ENCODE measurements at places on chromosomes 16 and 17.

GRCh38 chr17:32276171-32276601 lies 10.6 kb downstream of the RHBDL3 start:
- DNase-seq = no peak

DNA sequence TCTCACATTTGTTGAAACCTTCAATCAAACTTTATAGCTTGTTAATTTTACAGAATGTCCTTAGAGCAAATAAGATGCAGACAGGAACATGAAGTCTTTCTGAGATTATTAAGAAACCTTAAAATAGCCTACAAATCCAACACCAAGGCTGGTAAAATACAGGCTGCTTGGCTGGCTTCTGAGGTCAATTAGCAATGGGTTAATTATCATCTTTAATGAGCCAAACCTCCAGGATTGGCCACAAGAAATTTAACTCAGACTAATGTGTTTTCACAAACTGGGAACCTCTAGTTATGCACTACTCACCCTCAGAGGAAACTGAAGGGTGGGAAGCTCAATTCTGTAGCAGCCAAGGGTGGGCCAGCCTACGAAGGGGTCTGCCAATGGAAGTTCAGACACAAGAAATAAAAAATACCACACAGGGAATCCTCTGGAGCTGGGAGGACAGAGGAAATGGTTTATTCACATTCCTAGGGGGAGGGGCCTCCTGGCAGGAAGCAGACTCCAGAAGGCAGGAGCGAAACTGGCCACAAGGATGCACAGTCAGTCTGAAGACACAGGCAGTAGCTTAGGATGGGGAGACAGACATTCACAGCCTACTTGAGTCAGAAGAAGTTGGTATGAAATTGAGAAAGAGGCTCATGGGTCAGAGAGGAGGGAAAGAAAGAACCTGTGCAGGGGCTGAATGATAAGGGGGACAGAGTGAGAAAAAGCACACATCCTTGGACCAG lies 36.1 kb downstream of the HIC1 start:
- DNase-seq = peak; percentile 93

DNA sequence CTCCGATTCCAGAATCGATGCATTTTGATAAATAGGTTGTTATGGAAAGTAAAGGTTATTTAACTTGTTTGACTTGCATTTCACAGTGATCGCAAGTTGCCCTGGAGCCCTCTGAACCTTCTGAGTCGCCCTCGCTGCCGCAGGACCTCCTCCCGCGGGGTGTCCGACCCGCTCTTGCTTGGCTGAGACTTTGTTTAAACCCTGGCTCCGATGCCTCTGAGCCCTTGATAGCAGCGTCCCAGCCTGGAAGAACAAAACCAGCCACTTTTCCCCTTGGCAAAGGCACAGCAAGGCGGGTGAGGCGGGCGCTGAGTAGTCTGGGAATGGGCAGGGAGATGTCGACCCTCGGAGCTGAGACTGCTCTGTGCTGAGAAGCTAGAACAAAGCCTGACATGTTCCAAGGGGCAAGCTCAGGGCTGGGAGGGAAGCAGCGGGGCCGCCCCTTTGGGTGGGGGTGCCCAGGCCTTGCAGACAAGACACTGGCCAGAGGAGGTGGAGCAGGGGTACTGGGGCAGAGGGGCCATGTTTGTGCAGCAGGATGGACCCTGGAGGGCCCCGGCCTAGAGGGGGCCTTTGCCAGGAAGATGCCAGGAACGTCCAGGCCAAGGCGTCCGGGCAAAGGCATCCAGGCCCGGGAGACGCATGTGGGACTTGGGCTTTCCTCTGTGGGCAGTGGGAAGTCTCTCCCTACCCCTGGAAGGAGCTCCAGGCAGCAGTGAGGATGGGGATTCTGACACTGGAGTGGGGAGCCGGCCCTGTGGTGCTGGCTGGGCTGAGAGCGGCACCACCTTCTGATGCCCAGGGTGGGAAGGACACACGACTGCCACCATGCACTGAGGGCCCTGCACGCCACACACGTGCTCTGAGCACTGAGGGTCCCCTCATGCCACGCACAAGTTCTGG lies 30.3 kb upstream of the CDH15 start:
- no peak for DNase-seq

- no peak for DNase-seq
Observed at GRCh38 chr16:75494184-75494583, 1.1 kb downstream of the CHST6 start.

- no peak for DNase-seq
Observed at GRCh38 chr17:74971069-74971841, 1.3 kb downstream of the HID1 start.

- no peak for DNase-seq
Observed at GRCh38 chr17:64102627-64103390, 27.1 kb downstream of the ERN1 start.

- peak; percentile 82 for DNase-seq
Observed at GRCh38 chr16:67897231-67897630, 4.2 kb downstream of the PSKH1 start.

DNA sequence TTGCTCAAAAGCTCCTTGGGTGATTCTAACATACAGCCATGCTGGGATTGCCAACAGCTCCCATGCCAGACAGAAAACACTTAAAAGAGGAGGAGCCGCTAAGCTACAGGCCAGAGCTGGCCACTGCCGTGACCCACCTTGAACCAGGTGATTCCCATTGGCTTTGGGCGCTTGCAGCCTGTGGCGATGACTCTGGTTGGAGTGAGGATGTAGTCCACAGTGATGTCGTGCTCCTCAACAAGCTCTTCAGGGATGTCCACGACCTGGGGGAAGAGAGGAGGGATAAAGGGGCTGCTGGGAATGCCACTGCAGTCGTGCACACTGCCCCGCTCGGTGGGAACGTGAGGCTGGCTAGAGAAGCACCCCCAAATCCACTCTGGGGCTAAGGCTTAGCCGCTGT lies 13.5 kb downstream of the MTHFSD start:
- no peak for DNase-seq

DNA sequence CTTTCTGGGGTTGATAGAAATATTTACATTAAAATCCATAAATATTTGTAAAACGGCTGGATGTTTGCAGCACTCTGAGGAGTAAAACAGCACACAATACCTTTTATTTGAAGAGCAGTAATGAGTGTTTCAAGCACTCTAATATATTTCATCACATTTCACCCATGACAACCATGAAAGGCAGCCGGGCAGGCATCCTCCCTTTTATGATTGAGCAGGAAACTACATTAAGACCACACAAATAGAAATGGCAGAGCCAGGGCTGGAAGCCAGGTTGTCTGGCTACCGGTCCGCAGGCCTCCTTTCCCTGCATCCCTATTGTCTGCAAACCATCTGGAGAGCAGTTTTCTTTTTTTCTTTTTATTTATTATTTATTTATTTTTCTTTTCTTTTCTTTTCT lies 23.1 kb upstream of the GPRC5C start:
- no peak for DNase-seq

- no peak for DNase-seq
Observed at GRCh38 chr16:82384949-82385348, 214.9 kb upstream of the MPHOSPH6 start.

DNA sequence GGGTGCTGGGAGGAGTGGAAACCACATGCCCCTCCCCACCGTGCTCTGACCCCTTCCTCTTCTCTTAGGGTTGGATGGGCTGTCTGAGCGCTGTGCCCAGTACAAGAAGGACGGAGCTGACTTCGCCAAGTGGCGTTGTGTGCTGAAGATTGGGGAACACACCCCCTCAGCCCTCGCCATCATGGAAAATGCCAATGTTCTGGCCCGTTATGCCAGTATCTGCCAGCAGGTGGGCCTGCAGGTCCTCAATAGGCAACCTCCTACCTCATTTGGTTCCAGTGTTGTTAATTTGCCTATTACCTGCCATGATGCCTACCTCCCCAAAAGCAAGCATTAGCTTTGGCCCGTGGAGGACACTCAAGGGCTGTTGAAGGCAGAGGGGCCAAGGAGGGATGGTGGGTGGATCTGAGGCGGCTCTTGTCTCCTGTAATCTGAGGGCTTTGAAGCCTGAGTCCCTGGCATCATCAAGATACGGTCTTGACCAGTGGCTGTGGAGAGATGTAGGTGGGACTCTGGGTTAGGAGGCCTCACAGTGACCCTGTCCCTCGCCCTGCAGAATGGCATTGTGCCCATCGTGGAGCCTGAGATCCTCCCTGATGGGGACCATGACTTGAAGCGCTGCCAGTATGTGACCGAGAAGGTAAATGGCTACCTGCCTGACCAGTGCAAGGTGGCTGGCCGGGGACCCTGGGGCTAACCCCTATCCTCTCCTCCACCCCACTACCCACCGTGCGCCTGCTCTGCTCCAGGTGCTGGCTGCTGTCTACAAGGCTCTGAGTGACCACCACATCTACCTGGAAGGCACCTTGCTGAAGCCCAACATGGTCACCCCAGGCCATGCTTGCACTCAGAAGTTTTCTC lies 3.4 kb downstream of the ALDOA start:
- peak; percentile 31 for DNase-seq

DNA sequence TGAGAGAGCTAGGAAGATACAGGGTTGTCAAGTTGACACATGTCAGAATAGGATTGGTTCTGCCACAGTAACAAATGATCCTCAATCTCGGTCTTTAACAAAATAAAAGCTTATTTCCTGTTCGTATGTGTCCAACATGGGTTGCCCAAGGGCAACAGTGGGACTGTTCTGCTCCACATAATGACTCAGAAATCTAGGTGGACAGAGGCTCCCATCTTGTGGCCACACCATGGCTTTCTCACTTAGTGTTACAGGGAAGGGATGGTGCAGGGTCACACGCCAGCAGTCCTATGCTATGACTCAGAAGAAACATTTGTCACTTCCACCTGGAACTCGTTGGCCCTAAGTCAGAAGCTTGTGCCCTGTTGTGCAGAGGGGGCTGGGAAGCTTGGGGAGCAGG lies 364.9 kb downstream of the SNX29 start:
- peak; percentile 24 for DNase-seq

- no peak for DNase-seq
Observed at GRCh38 chr16:87952751-87953150, 1.5 kb downstream of the BANP start.

DNA sequence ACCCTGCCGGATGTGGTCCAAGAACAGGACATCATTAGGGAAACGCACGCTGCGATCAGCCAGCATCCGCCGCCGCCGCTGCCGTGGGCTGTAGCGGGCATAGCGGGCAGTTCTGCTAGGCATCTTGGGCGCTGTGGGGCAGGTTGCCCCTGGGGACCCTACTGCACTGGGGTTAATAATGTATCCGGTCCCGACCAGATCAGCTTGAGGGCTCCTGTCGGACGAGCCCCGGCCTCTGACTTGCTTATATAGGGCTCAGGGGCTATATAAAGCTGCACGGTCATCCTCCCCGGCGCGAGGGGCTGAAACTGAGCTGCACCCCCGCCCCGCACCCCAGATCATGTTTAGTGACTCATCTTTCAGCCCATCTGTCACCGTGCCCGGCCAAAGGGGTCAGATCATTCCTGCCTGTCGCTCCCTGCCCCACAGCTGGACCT lies at the start of gene PPP1R27:
Gene PPP1R27, minus strand, starts transcription at position 220 of the 437 bp plus-strand sequence. Its CDS starts 97 bp downstream, at position 123.
- DNase-seq = no peak

- no peak for DNase-seq
Observed at GRCh38 chr17:81156866-81157805, 8.2 kb upstream of the PVALEF start.

GRCh38 chr17:15364615-15365014 lies 23.2 kb upstream of the TEKT3 start:
- DNase-seq = no peak

DNA sequence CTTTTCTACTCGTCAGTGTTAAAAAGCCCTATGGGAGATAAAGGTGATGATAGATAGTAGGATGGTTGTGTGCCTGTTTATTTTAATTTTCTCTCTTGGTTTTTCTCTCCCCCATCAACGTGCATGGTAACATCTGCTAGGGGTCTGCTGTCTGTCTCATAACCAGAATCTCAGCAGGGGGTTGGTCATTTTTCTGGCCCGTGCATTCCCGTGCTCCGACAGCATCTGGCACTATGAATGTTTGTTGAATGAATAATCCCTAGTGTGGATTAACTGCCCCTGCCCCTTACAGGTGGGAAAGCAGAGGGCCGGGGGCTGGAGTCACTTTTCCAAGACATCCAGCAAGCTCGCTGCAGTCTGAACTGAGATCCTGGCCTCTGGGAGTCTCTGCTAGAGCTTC lies 6.3 kb downstream of the CA5A start:
- no peak for DNase-seq

DNA sequence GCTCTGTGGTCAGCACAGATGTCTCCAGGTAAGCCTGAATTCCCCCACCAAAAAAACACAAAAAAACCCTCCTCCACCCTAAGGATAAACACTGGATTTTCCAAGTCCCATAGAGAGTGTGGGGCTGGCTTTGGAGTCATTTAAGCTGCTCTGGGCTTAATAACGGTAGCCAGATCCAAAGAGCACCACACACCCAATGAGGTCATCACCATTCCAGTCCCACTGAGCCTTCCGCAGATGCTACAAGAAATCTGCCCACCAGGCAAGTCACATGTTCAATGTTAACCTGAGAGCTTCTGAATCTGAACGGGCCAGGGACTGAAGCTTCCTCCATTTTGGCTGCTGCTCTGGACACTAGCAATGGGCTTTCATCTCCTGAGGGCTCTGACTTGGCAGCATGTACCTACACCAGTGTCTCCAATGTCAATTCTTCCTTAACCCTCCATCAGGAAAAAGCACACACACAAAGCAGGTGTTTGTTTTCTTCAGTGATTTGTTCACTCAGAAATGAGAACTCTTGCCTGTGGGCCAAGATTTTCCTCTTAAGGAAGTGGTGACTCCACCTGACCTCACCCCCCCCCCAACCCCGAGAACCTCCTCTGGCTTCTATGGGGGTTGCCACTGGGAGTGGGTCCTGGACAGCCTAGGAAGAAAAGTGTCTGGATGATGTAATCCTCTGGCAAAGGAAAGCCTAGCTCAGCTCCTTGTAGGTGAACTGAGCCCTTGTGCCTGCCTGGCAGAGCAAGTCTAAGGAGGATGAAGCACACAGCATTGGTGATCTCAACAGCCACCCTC lies 220.1 kb downstream of the FOXL1 start:
- DNase-seq = peak; percentile 31

- DNase-seq = no peak
Observed at GRCh38 chr17:1873418-1873817, 43.6 kb downstream of the RPA1 start.

Measured in fibroblast of the aortic adventitia (primary cell).